ENCODE measurements at places on chromosomes 11 and 22.

DNA sequence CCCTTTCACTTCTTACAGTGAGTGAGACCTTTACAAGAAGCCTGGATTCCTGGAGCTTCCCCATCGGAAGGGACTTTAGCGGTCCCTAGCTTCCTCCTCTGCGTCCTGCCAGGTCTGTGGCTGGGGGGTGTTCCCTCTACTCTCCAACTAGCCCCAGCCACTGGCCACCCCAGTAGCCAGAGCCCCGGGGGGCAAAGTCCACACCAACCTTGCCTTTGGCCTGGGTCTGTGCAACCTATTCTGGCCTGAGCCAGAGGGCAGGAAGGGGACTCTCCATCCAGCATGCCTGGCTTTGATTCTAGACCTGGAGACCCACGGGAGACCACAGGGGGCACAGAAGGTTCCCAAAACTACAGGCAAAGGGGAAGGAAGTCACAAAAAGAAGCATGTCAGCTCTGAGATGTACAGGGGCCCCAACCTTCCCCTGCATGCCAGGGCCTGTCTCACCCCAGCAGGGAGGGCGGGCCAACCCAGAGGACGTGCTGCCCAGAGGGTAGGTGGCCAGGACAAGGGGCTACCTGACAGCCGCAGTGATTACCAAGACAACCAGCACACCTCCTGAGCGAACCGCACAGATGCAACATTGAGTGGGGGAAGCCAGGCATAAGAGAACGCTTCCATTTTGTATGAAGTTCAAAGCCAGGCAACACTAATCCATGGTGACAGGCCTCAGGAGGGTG lies 52.4 kb downstream of the DSCAML1 start:
- DNase-seq, result peak; percentile 13

GRCh38 chr11:35282221-35282882 lies 137.0 kb downstream of the SLC1A2 start:
- DNase-seq, result no peak

- DNase-seq, result no peak
These were observed 754.6 kb downstream of the TBC1D22A start for GRCh38 chr22:47517062-47517461.

GRCh38 chr11:83122766-83123165 lies 34.2 kb upstream of the PCF11 start:
- DNase-seq, result no peak

DNA sequence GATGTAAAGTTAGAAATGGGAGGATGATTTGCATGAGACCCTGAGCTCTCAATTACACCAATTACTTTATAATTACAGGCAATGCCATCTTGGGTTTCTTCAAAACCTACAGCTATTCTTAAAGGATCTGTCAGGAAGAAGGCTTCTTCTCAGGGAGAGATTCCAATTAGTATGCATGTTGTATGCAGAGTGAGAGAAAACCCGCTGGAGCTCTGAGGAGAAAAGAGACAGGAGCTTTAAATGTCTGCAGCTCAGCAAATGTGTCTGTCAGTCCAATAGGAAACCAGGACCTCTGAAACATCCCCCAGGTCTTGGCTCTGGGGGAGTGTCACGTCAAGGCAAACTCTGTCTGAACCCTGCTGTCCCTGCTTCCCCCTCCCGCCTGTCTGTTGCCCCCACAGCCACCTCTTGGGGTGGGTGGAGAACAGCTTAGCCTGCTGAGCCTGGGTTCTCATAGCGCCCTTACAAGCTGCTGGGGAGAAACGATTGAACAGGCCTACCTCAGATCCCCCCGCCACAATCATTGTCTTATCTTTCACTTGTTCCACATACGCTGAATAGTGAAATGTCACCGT lies 140.2 kb downstream of the SPATA19 start:
- no peak for DNase-seq

- no peak for DNase-seq
These were observed 137.6 kb downstream of the MAML2 start for GRCh38 chr11:96205460-96205809.

All from bone marrow (tissue), 2 donors.